ENCODE measurements at places on chromosomes 13 and 19.

DNA sequence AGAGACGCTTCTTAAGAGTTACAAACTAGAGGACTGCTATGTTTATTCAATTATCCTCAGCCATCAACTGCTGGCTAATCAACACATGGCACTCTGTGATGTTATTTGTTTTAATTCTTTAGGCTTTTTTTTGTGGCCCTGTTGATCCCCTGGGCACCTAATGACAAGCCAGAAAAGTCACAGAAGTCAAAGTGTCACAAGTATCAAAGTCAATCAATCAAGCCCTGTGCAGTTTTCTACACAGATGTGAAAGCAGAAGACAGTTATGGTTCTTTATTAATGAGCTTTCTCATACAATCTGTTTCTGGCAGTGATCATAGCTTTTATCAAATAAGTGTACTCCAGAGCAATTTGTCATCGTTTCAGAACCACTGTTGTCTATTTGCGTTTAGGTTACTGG is 34.3 kb downstream of the MYO16 start:
- H3K4me1 ChIP-seq, result peaks cover 3% of the 10 kb centered on the region
- no peaks in the 10 kb centered on the region for H3K36me3 ChIP-seq
- DNase-seq, result no peak

DNA sequence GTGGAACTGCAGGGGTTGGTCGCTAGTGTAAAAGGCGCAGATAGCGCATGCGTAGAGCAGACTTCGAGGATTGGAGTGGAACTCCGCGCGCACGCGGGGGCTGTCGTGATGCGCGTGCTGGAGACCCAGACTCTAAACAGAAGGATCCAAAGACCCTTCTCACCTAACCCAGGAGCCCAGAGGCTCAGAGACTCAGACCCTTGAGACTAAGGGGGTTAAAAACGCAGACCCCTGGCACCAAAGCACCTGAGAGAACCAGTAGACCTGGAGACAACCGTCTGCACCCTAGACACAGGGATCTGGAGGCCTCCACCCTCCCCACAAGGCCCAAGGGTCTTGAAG is 567 bp upstream of the CTU1 start:
- H3K27me3 ChIP-seq, result peaks cover 10% of the 10 kb centered on the region
- H3K4me1 ChIP-seq, result peaks cover 16% of the 10 kb centered on the region
- no peak for DNase-seq
- H3K27ac ChIP-seq, result peak overlapping the region; percentile 95
- H3K4me3 ChIP-seq, result peak overlapping the region; percentile 95

DNA sequence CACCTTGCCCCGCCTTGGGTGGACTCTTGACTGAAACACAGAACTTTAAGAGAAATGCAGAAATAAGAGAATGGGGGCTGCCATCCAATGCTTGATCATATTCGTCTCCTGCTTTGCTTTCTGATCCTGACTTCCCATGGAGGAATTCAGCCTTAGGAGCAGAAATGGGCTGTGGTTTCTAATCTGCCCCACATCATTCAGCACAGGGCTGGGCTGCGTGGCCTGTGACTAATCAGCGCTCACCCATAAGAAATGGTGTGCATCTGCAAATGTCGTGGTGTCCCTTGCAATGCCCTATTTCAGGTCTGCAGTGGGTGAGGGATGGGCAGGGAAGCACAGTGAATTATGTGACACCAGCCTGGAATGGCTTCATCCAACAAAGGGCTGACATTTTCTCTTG is 60.7 kb upstream of the URI1 start:
- no peak for DNase-seq
- peaks cover 27% of the 10 kb centered on the region for H3K27me3 ChIP-seq
- no peaks in the 10 kb centered on the region for H3K4me1 ChIP-seq

DNA sequence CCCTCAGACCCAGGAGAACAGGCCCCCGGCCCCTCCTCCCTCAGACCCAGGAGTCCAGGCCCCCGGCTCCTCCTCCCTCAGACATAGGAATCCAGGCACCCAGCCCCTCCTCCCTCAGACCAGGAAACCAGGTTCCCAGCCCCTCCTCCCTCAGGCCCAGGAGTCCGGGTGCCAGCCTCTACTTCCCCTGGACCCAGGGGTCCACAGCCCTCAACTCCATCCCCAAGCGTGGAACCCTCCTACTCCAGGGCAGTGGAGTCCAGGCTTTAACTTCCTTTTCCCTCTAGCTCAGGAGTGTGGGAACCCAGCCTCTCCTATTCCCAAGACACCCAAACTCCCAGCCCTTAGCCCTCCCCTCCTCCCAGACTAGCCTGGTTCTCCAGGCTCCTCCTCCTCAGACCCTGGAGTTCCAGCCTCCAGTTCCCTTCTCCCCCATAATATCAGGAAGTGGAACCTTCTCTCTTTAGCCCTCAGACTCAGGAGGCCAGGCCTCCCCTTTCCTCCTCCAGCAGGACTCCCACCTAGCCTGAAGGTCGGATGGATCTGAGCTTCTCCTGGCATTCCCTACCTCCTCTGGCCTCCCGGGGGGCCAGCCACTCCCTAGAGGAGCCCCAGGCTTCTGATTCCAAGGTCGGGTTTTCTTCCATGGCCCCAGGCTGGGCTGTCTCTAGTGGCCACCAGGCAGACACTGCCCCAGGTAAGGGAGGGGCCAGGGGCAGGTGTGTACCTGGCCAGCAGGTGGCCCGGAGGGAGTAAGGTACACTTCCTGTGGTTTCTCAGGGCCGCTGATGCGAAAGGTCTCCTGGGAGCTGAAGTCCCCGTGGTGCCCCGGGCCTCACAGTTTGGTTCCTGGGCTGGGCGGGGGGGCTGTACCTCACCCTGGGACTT is at the start of gene TMC4:
TMC4 (minus strand) TSS at position 690 of the 888 bp plus-strand sequence; CDS start at position 647, 43 bp downstream.
- H3K4me1 ChIP-seq, result no peaks in the 10 kb centered on the region
- no peak for DNase-seq
- no peak within 1 kb of the TSS for H3K27ac ChIP-seq
- H3K4me3 ChIP-seq, result peak within 1 kb of the TSS; percentile 69
- H3K36me3 ChIP-seq, result no peaks in the 10 kb centered on the region
- H3K27me3 ChIP-seq, result peaks cover 10% of the 10 kb centered on the region
